GM10248 (cell line): ENCODE measurements at places on chromosomes 12 and 14.

DNA sequence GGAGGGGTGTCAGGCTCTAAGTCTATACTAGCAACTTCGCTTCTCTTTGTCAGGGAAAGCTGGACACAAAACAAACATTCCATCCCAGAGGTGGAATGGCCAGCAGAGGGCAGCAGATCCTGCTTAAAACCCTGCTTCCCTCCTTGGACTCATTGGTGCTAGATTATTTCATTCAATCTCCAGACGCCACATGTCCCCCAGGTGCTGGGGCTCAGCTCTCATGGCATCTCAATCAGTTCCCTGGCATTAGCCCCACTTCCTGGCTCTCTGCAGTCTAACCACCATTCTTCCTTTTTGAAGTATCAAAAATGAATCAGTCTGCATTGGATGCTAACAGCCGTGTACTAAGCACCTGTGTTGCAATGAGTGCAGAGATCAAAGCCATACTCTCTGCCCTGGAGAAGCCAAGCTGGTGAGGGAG is 8.1 kb upstream of the PPP1R1A start:
- DNase-seq: peak; percentile 48

GRCh38 chr12:57099047-57099714 is 10.3 kb downstream of the NAB2 start:
- DNase-seq: no peak

GRCh38 chr12:117732761-117733548 is 235.8 kb downstream of the KSR2 start:
- no peak for DNase-seq

- DNase-seq: no peak
These were observed 99.8 kb downstream of the DAD1 start for GRCh38 chr14:22489244-22489545.

DNA sequence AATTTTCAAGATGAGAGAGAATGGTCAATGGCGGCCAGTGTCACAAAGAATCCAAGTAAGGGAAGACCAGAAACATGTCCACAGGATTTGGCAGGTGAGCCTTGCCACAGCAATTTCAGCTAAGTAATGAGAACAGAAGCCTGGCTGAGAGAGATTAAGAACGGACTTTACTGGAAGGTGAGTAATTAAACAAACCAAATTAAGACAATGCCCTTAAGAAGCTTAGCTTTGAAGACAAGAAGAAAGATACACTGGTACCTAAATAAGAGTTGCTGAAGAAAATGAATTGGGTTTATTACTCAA is 145.4 kb upstream of the PLEKHG7 start:
- DNase-seq: no peak

DNA sequence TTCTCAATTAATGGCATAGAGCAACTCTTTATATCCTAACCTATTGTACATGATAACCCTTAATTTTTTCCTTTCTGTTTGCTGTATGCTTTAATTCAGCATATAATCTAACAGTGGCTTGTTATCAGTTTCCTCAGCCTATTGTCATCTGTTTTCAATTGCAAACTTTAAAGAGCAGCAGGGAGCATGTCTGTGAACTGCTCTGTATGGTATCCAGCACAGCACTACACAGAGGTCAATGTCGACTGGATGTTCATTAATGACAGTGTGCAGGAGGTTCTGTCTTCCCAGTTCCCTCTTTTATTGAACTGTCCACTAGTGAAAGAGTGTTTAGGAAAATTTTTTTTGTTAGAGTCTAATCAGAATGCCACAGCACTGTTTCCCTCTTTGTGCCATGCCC is 609.1 kb downstream of the SOX5 start:
- no peak for DNase-seq

DNA sequence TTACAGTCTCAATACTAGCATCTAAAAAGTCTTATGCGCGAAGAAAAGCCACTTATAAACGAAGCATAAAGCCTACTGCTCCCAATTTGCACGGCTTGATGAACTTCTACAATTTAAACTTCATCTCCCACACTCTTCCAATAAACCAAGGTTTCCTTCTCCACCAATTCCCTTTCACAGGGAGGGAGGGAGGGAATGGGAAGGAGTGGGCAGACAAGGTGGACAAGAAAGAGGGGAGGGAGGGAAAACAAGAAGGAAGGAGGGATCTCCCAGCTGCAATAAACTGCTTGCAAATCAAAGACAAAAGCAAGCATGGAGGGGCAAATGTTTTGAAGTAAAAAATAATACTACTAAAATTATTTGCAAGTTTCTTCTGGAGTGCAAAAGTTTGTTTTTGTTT is 64.5 kb downstream of the MED13L start:
- no peak for DNase-seq

- DNase-seq: no peak
These were observed 8.5 kb downstream of the ZFYVE21 start for GRCh38 chr14:103724116-103724515.

- DNase-seq: peak; percentile 79
These were observed 214.8 kb downstream of the CHST11 start for GRCh38 chr12:104671409-104672095.

DNA sequence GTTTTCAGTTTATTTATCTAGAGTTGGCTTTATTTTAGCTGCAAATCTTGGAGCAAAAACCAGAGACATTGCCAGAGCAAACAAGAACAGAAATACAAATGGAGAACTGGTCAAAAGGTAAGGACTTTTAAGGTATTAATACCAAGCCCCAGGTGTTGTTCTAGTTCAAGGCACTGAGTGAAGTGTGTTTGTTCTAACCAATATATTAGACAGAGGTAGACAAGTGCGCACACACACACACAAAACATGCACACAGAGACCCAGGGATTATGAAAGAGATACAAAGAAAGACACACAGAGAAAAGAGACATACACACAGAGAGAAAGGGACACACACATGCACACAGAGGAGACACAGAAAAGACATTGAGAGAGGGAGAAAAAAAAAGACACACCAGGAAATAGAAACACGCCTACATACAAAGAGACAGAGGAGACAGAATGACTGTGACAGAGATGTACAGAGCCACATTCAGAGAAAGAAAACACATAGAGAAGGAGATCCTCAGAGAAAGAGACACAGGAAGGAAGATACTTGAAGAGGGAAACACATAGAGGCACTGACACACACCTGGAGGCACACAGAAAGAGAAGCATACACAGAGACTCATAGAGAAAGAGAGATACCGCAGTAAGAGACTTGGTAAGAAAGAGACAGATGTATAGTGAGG is 50.2 kb downstream of the MIPOL1 start:
- no peak for DNase-seq

DNA sequence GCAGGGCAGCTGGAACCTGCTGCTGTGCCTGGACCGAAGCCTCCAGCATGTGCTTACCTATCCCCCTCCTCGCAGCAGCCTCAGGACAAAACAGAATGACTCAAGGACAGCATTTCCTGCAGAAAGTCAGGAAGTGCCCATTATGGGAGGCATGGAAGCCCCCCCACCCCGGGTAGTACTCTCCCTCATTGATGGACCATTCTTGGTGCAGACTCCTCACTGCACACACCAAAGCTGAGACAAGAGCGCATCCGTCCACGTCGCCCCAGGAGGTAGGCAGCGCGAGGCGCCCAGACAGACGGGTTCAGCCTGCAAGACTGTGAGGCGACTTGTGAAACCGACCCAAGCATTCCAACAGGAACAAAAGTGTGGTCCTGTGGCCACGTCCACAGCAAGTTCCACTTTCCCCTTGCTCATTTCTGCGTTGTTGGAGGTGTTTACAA is 243.9 kb upstream of the ATXN7L3B start:
- DNase-seq: no peak

DNA sequence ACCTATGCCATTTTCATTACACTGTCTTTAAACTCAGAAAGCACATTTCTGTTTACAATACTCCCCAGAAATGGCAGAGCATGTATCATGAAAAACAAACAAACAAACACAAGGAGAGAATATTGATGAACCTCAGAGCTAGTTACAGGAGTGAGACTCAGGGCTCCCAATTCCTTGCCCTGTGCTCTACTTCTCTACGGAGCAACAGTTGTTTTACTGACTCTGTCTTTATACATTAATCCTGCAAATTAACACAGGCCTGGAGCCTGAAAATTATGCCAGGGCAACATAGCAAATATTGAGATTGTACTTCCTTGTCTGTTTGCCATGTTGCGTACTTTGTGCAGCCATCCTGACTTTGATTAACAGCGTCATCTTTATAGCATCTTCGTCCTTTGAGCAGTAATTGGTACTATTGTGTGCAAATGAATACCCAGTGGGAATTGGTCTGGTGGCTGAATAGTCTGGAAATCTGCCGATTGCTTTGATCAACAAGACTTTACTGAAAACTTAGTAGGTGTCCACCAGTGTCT is 15.2 kb upstream of the AKAP6 start:
- no peak for DNase-seq
